ENCODE measurements at places on chromosomes 11 and 22.
A peak's percentile ranks its signal among the peaks of the same experiment; 100 is the strongest.

- DNase-seq = peak; percentile 86
Measured at GRCh38 chr11:134100171-134100570, 31.3 kb downstream of the JAM3 start.

- DNase-seq = no peak
Measured at GRCh38 chr11:58030653-58031052, at the start of gene OR6Q1. Gene OR6Q1, plus strand, starts transcription at chr11:58030953. Its CDS starts 0 bp downstream, at chr11:58030953.

GRCh38 chr11:130522284-130522961 is 74.0 kb downstream of the ADAMTS15 start:
- peak; percentile 70 for DNase-seq

GRCh38 chr11:7275133-7275532 is 23.4 kb downstream of the SYT9 start:
- no peak for DNase-seq

DNA sequence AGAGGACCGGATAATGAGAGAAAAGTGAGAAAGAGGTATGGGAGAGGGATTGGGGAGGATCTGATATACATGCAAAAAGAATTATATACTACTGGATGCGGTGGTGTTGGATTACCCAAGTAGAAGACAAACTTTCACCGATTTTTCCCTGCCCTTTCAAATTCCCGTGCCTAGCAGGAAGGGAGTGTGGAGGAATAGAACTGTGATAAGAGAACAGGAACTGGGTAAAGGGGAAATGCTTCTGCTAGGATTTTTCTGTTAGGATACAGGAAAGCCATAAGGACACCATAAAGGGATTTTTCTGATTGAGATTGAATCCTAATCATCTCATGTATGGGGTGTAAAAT is 480 bp upstream of the MTMR2 start:
- DNase-seq = peak; percentile 38

- DNase-seq = peak; percentile 8
Measured at GRCh38 chr11:78039919-78040671, 17.0 kb upstream of the KCTD14 start.

DNA sequence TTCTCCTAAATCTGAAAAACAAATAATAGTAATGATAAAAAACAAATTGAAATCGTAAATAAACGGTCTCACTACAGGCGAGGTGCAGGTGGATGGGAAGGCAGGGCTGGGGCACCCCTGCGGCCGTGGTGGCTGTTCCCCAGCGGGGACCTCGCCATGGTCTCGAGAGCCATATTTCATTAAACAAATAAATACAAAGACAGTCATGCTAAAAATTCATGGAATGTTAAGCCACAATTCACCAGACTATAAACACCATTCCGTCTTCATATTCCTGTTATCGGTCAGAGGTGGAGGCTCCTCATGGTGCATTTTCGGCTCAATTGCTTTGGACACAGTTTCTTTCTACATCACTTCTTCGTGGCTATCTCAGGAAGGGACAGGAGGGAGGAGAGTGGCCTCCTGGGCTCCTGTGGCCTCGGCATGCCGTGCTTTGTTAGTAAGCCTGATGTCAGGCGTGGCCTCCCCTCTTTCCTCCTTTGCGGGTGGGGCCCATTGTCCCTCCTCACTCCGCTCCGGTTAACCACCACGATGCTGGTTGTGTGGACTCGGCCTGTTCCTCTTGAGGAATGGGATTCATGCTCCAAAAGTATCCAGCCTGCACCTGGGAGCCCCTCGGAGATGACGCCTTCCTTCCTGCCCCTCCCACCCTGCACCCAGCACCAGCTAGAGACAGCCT is 16.1 kb upstream of the BRSK2 start:
- no peak for DNase-seq

GRCh38 chr11:130358398-130358797 is 43.7 kb upstream of the ZBTB44 start:
- DNase-seq = no peak

GRCh38 chr22:50516068-50516467 is 8.0 kb downstream of the NCAPH2 start:
- no peak for DNase-seq

- no peak for DNase-seq
Measured at GRCh38 chr22:24400726-24401596, 26.4 kb upstream of the ADORA2A start.

DNA sequence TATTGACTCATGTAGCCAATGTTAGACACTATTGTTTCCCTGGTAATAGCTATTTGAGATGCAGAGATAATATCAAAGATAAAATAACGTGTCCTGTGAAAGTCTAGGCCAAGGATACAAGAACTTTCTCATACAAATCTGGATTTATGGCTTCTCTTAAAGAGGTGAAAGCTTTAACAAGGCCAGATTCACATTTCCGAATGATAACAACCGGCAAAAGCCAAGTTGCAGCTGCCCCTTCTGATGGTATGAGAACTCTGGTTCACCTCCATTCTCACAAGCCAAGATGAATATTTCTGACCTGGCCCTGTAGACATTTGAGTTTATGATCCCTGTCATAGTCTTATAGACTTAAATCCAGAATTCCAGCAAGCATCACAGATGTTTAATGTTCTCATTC is 230.4 kb upstream of the ZC3H12C start:
- DNase-seq = no peak

DNA sequence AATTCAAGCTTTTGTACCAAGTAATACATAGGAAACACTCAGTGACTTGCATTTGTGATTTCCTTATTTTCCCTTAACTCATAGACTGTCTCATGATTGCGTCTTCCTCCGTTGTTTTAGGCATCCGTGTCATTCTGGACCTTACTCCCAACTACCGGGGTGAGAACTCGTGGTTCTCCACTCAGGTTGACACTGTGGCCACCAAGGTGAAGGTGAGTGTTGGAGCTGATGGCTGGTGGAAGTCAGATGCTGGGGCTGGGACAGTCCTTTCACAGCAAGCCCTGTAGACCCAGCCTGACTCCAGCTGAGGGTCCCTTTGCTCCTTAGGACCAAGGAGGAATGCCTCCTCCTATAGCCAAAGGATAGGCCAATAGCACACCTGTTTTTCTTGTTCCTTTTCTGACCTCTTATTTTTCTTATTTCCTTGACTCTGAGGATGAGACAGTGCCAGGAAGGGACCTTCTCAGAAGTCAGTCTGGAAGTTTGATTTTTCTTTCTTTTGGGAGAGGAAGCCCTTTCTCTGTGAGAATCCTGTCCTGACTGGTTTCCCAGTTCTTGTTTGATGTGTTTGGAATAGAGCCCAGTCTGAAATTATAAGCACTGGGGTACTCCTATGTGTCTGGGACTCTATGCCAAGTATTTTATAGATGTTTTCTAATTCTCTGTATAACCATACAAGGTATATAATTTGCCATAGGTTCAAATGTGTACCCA is 2.2 kb downstream of the SLC3A2 start:
- no peak for DNase-seq

- DNase-seq = no peak
Measured at GRCh38 chr11:113932788-113933187, 28.2 kb downstream of the HTR3B start.

DNA sequence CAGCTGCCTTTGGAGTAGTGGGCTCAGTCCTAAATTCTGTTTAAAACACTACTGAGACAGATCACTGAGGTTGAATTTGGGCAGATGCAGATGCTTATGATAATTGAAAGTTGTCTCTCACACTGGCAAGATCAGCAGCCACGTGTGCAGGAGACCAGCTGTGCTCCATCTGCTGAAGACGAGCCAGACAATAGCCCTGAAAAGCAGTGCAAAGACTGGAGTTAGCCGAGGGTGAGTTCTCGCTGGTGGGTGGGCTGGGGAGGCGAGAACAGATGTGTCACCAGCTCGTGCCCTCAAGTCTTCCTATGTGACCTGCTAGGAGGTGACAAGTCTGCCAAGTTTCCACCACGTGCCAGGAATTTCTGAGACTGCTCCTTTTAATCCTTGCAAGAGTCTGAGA is 661.3 kb upstream of the B3GAT1 start:
- DNase-seq = peak; percentile 90

DNA sequence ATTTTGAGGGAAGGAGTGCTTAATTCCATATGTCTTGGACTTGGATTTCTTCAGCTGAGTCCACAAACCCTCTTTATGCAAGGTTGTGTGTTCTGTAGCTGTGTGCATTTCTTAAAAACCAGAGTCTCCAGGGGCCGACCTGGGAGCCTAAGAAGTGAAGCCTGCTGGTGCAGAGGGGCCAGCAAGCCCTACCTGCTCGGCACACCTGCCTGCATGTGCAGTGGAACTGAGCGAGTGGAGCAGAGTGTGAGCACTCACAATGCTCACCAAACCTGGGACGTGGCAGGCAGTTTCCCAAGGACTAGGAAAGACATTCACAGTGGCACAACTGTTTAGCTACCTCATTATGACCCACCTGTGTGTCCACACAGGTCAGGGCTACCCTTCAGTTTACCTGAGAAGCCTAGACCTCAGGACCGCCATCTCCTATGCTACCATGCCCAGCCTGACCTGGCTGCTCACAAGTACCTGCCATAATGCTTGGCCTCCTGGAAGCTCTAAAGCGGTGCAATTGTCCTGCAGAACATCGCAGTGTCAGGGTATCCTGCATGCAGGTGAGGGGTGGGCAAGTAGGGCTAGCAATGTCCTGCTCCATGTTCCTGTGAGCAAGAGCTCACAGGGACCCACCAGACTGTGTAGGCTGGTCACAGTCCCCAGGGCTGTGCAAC is 3.8 kb downstream of the C22orf39 start:
- no peak for DNase-seq

DNA sequence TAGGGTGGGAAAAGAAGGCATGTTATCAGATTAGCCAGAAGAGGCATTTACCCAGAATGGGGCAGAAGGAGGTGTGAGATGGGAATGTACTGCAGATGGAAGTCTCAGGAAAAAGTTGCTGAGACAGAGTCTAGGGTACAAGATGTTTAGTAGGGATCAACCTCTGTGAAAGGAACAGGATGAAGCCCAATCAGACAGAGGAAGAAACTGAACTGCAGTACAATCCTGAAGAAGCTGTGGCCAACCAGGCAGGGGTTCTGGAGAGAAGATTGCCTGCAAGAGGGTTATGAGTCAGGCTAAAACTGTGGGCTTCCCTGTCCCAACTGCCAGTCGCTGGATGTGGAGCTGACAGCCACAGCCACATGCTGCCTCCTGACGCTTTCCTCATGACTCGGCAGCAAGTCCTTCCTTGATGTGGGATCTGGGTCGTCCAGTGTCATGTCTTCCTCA is 64.0 kb downstream of the CWC15 start:
- no peak for DNase-seq

- no peak for DNase-seq
Measured at GRCh38 chr22:39144101-39144767, 8.2 kb downstream of the CBX7 start.

- peak; percentile 6 for DNase-seq
Measured at GRCh38 chr11:7657306-7658025, 15.8 kb downstream of the CYB5R2 start.

DNA sequence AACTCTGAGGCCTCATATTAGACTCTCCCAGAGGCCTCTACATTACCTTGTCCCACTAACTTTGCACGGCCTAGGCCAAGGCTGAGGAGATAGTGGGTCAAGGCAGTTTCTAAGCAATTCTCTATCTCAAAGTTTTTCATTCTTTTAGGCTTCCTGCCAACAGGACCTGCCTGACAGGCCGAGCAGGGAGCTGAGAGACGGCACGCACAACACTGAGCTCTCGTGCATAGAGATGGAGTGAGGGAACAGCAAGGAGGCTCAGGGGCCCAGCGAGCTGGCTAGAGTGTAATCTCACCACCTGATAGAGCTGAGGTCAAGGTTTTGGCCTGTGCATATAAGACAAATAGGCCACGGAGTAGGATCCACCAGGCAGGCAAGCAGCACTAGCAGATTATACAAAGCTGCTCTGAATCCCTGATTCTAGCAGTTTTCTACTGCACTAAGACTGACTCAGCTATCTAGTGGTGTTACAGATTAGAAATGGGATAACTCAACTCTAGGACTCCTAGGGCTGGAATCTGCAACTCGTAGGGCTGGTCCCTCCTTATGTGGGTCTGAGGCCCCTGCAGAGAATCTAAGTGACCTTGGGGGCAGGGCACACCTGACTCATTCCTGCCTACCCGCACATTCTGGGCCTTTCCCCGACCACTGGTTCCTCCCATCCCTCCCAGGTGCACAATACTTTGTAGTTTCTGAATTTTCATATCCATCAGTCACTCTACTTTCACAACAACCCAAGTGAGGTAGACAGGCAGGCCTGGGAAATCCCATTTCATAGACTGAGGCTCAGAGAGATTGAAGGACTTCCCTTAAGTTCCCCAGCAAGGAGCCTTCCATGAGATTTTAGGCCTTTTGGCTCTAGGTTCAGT is 1.7 kb downstream of the CYB5R2 start:
- no peak for DNase-seq

DNA sequence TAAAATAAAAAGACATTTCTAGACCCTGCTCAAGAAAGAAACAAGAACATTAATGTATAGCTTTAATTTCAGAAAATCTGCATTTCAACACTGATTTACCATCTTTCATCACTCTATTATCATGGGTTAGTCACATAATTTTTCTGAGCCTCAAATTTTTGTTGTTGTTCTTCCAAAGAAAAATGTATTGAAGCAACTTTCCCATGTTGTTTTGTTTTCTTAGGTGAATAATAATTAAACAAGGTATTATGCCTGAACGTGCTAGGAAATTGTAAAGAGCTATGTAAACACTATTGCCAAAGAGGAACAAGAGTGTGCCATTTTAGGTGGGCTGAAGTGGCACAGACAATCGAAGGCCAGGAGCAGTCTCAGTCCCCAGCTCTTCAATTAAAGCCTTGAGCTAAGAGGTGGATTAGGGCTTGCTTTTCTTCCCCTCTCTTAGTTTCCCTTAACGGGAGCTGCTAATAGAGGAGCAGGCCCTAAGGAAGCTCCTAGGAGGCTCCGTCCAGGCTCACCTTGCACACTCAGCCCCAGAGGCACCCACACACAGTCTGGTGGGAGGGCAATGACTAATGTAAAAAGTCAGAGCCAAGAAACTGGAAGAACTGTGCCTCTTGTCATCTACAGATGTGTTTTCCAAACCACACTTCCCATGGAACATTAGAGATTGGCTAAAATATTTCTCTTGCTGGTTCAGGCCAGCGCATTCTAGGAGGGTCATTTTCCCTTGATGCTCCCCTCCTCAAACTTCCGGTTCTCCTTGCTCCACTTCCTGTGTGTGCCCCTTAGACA is 8.8 kb upstream of the UBASH3B start:
- no peak for DNase-seq

GRCh38 chr22:43945632-43946383 is 9.4 kb upstream of the SAMM50 start:
- DNase-seq = no peak

GRCh38 chr11:36469063-36469462 is 41.0 kb downstream of the TRAF6 start:
- no peak for DNase-seq

DNA sequence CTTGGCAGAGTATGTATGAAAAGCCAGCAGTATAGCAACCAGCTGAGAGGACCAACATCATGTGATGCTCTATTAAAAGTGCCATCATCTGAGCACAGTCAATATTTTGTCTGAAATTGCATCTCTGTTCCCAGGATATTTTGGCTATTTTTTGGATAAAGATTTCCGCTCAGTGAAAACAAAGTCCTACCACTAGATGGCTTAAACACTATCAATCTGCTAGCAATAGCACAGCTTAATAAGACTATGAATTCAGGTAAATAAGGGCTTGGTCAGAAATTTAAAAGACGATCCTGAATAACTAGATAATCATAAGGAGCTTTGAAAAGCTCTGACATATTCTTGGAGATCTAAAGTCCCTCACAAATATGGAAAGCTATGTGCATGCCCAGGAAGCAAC is 74.4 kb downstream of the MS4A13 start:
- DNase-seq = no peak

GRCh38 chr22:47295226-47295901 is 532.9 kb downstream of the TBC1D22A start:
- DNase-seq = no peak
